ENCODE measurements at places on chromosomes 6 and 20.

- no peaks in the 10 kb centered on the region for H3K36me3 ChIP-seq
- H3K4me1 ChIP-seq, result no peaks in the 10 kb centered on the region
- H3K27ac ChIP-seq, result no peak overlapping the region
Observed at GRCh38 chr6:80145509-80145908, 39.0 kb downstream of the BCKDHB start.

DNA sequence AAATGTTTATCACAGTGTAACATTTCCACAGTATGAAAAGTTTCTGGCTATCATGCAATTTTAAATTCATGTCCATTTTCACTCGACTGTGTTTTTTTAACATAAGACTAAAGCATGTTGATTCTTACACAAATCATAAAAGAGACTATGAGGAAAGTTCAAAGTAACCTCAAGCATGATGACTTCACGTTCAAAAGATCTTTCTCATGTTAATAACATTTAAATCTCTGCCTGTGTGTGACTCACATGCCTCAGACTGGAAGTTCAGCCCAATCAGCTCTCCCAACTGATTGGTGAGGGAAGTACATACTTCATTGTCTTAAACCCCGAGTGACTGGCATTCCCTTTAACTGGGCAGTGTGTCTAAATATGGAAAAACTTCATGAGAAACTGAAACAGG lies 37.4 kb downstream of the ATXN1 start:
- no peak overlapping the region for H3K4me3 ChIP-seq
- no peak for DNase-seq
- H3K27ac ChIP-seq, result no peak overlapping the region
- H3K27me3 ChIP-seq, result no peaks in the 10 kb centered on the region
- peaks cover 7% of the 10 kb centered on the region for H3K4me1 ChIP-seq

DNA sequence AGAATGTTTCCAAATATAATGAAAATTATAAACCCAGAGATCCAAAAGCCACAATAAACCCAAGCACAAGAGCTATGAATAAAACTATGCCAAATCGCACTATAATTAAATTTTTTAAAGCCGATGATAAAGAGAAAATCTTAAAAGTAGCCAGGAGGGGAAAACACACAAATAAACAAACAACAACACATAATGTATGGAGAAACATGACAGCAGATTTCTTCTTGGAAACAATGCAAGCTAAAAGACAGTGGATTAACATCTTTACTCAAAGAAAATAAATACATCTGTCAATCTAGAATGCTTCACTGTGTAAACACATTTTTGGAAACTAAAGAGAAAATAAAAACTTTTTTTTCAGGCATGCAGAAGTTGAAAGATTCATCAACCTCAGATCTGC lies 80.3 kb upstream of the RNF24 start:
- no peaks in the 10 kb centered on the region for H3K4me1 ChIP-seq
- no peak for DNase-seq
- no peak overlapping the region for H3K4me3 ChIP-seq
- H3K27me3 ChIP-seq, result no peaks in the 10 kb centered on the region
- no peaks in the 10 kb centered on the region for H3K36me3 ChIP-seq

- H3K27ac ChIP-seq, result no peak overlapping the region
- H3K36me3 ChIP-seq, result no peaks in the 10 kb centered on the region
- H3K4me1 ChIP-seq, result peaks cover 16% of the 10 kb centered on the region
- H3K4me3 ChIP-seq, result no peak overlapping the region
- DNase-seq, result no peak
Observed at GRCh38 chr20:25257756-25258475, 10.0 kb downstream of the PYGB start.

- DNase-seq, result no peak
- no peaks in the 10 kb centered on the region for H3K36me3 ChIP-seq
- H3K27me3 ChIP-seq, result no peaks in the 10 kb centered on the region
- no peak overlapping the region for H3K4me3 ChIP-seq
- no peak overlapping the region for H3K27ac ChIP-seq
Observed at GRCh38 chr6:143731789-143732188, 54.0 kb downstream of the PHACTR2 start.

GRCh38 chr6:137352859-137353258 lies 133.7 kb upstream of the IFNGR1 start:
- H3K4me1 ChIP-seq, result peaks cover 15% of the 10 kb centered on the region
- H3K36me3 ChIP-seq, result no peaks in the 10 kb centered on the region
- no peak overlapping the region for H3K27ac ChIP-seq
- H3K4me3 ChIP-seq, result no peak overlapping the region
- DNase-seq, result no peak
- H3K27me3 ChIP-seq, result no peaks in the 10 kb centered on the region

DNA sequence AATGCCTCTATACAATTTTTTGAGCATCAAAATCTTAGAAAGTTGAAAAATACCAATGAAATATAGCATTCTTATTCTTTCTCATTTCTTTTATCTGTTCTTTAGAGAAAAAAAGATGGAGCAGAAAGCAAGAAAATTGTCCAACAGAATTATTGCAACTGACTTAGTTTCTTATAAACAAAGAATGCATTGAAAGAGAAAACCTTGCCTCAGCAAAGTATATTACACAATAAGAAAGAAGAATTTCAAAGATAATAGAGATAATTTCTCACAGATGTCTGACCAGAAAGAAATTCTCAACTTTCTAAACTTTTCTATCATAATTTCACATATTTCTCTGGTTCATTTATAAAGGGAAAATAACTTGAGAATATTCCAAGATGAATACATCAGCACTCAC lies 47.0 kb upstream of the PRND start:
- no peaks in the 10 kb centered on the region for H3K27me3 ChIP-seq
- H3K27ac ChIP-seq, result no peak overlapping the region
- H3K4me3 ChIP-seq, result no peak overlapping the region
- no peaks in the 10 kb centered on the region for H3K4me1 ChIP-seq

DNA sequence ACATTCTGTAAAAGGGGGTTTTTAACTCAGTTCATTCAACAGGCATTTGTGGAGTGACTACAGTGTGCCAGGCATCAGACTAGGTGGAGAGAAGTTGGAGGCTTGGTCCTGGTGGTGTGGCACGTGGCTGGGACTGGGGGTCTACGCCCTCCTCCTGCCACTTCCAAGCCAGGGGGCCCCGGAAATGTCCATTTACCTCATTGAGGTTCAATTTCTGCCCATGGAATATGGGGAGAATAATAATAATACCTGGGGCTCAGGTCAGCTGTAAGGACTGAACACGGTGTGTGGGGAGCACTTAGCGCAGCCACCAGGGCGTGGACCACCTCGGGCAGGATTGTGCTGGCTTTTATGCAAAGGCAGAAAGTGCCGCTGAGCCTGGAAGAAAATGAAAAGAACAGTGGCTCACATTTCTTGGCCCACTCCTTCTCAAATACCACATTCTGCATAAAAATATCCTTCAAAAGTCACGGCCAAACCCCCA lies 229.4 kb downstream of the ANKRD60 start:
- no peaks in the 10 kb centered on the region for H3K4me1 ChIP-seq
- no peaks in the 10 kb centered on the region for H3K36me3 ChIP-seq
- DNase-seq, result no peak
- no peak overlapping the region for H3K27ac ChIP-seq
- H3K27me3 ChIP-seq, result peaks cover 4% of the 10 kb centered on the region
- H3K4me3 ChIP-seq, result no peak overlapping the region

- no peak for DNase-seq
- H3K27ac ChIP-seq, result no peak overlapping the region
- no peaks in the 10 kb centered on the region for H3K36me3 ChIP-seq
- no peaks in the 10 kb centered on the region for H3K4me1 ChIP-seq
Observed at GRCh38 chr6:170098428-170099170, 192.3 kb downstream of the DLL1 start.

- no peak overlapping the region for H3K4me3 ChIP-seq
- no peaks in the 10 kb centered on the region for H3K36me3 ChIP-seq
- no peak overlapping the region for H3K27ac ChIP-seq
- peaks cover 34% of the 10 kb centered on the region for H3K4me1 ChIP-seq
Observed at GRCh38 chr6:32962213-32962826, 6.1 kb upstream of the BRD2 start.

GRCh38 chr20:48411919-48412522 lies 415.8 kb downstream of the PREX1 start:
- no peaks in the 10 kb centered on the region for H3K36me3 ChIP-seq
- DNase-seq, result no peak
- H3K27me3 ChIP-seq, result no peaks in the 10 kb centered on the region
- no peak overlapping the region for H3K27ac ChIP-seq
- H3K4me1 ChIP-seq, result no peaks in the 10 kb centered on the region

DNA sequence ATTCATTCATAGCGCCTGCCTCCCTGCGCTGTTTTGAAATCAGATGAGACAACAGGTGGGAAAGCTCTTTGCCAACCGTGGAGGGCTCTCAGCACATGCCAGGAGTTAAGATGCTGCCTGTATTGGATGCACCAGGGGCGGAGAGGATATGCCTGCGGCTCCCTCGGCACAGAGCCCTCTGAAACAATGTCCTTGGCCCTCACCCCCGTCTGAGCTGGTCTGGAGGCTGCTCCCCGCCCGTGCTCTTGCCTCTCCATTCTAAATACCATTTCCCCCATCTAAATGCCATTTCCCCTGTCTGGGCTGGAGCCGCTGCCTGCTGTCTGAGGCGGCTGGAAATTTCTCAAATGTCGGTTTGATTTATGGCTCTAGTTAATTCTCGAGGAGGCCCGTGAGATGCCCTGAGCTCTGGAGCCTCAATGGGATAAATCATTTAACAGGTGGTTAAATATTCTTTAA lies 50.8 kb upstream of the MLN start:
- no peaks in the 10 kb centered on the region for H3K36me3 ChIP-seq
- H3K4me1 ChIP-seq, result peaks cover 29% of the 10 kb centered on the region
- no peak overlapping the region for H3K27ac ChIP-seq
- DNase-seq, result no peak

GRCh38 chr6:3773678-3774298 lies 22.3 kb upstream of the PXDC1 start:
- H3K4me1 ChIP-seq, result no peaks in the 10 kb centered on the region
- H3K27ac ChIP-seq, result no peak overlapping the region
- no peak for DNase-seq
- H3K4me3 ChIP-seq, result no peak overlapping the region
- H3K36me3 ChIP-seq, result no peaks in the 10 kb centered on the region
- H3K27me3 ChIP-seq, result no peaks in the 10 kb centered on the region
